ENCODE measurements at places on chromosomes 5 and 9.

DNA sequence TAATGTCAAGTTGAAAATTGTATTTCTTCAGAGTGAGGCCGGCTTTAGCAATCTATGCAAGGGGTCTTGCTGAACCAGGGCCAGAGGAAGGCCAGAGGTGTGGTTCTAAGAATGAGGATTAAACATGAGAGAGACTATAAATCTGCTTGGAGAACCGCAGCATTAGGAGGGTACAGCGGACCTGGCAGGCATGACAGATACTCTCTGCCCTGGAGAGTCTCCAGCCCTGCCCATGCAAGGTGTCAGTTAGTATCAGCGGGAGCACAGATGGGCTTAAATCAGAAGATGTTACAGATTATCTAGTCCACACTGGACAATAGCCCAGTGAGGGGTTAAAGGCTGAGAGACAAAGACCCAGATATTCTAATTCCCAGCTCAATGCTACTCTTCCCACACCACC lies 11.5 kb upstream of the GPX3 start:
- DNase-seq: no peak

DNA sequence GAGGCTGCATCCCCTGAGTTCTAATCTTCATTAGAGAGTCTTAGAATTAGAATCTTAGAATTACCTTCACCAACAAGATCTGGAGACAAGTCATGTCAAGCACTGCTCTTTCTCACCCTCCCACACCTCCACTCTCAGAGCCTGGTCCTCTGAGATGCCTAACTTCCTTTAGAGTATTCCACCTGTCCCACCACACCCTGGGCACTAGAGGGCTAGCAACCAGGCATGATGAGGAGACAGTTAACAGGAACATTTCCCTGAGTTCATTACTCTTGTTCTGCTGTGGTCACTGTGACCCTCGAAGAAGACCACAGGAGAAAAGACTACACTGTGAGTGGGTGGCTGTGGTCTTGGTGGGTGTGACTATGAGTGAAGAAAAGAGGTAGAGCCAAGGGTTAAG lies 25.2 kb upstream of the MAP1B start:
- DNase-seq: no peak

DNA sequence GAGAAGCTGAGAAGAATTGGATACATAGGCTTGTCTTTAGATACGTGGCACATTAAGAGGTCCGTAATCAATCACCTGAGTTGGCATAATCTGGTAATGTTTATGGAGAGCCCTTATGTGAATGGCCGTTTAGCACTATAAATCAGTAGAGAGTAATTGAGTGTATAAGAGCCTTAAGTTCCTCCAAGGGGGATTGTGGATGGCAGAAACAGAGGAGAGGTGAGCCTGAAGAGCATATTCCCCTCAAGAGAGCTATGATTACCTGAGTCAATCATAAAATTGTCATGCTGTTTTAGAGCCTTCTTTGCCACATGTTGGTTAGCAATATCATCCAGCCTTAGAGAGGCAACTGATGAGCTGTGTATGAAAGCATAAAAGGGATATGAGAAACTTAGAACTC lies 58.8 kb downstream of the FOCAD start:
- DNase-seq: no peak

- DNase-seq: no peak
Observed at GRCh38 chr5:43592363-43592762, 10.6 kb upstream of the NNT start.
